ENCODE measurements at places on chromosomes 12 and 14. TPM values are rescaled to one million over a fixed set of nuclear protein-coding genes. Genes with fewer than 3 reads are reported as not detected.

GRCh38 chr14:64746298-64747250 is 42.4 kb downstream of the PLEKHG3 start:
- no peak for DNase-seq

GDF3 gene
- not detected for polyA plus RNA-seq

- no peak for DNase-seq
These were observed 386.3 kb upstream of the TBX3 start for GRCh38 chr12:115070313-115070712.

DNA sequence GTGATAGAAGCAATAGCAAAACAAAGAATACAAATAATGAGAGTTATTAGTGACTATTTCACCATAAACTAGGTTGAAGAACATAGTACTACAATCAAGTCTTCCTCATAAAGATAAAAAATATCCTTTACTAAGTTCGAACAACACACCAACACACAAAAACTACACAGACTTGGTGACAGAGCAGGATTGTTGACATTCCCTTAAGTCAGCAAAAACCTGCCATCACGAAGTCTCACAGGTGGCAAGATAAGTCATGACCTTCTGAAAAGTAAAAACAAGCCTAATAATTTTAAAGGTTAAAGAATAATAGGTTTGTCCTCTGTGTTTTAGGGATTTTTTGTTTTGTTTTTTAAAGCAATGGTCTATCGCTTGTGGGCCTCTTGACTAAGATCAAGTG is 173.0 kb downstream of the SEC23A start:
- DNase-seq = no peak

DNA sequence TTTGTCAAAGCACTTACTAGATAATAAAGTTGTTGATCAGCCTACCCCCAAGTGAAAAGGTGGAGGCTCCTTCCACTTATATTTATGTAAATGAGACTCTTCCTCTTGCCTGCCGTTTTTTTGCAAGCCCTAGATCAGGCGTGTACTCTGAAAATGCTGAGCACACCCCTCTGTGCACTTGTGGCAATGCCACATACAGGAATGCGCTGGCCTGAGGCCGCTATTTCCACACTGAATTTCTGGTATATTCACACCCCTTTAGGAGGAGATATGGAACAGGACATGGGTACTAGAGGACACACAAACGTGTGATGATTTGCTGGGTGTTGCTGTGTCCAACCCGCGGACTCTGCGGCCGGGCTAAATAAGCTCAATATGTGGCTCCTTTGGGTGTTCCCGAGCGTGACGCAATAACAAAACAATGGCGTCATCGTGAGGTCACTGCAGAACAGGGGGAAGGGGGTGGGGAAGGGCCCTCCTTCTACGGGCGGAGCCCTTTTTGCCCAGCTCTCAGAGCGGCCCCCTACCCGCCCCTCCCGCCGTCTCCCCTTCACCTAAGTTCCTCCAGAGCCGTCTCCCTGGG is 554 bp upstream of the TSPAN31 start:
- peak; percentile 92 for DNase-seq

SETD3 gene
- 10.0 TPM for polyA plus RNA-seq

- DNase-seq = peak; percentile 7
These were observed 673.9 kb downstream of the FLRT2 start for GRCh38 chr14:86203843-86204242.

SERPINA9 gene
- polyA plus RNA-seq = not detected

DNA sequence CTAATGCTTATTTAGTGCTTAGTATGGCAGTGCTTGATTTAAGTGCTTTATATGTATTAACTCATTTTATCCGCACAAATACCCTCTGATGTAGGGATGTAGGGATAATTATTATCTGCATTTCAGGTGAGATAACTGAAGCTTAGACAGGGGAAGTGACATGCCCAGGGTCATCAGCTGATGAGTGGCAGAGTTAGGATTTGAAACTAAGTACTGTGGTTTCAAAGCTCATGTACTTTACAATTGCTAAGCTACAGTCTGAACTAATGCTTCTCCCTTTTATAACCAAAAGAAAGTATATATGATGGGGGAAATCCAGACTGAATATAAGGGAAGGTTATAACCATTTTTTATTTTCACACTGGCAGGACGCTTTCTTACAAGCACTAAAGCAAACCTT is 229.6 kb upstream of the NAV3 start:
- no peak for DNase-seq

GRCh38 chr12:123934829-123935228 is 37.8 kb downstream of the CCDC92 start:
- no peak for DNase-seq

GRCh38 chr14:75831455-75831854 is 150.3 kb downstream of the TGFB3 start:
- DNase-seq = no peak

GRCh38 chr14:51317373-51317772 is 77.3 kb downstream of the TMX1 start:
- DNase-seq = no peak

SPSB2 gene
- 6.4 TPM for polyA plus RNA-seq

DNA sequence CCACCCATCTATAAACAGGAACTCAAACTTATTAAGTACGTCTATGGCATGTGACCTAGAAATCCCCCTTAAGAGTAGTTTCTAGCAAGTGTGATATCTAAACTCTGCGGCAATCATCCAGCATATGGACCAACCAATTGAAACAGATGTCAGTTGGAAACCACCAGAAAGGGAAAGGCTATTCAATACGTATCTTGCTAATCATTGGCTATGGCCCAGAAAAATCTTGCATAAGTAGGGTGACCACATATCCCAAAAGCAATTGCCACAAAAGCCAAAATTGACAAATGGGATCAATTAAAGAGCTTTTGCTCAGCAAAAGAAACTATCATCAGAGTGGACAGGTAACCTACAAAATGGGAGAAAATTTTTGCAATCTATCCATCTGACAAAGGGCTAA is 24.2 kb downstream of the SYNJ2BP start:
- DNase-seq = no peak

DNA sequence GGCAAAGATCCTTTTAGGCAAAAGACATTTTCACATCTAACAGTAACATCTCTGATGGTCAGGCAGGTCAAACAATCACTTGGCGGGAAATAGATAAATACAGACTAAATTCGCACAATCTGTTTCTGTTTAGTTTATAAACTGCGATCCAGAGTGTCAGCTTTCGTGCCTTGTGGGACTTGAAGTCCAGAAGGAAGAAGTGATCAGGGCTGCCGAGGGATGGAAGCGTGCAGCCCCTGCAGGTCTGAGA is 245 bp upstream of the BRMS1L start:
- DNase-seq = no peak

DNA sequence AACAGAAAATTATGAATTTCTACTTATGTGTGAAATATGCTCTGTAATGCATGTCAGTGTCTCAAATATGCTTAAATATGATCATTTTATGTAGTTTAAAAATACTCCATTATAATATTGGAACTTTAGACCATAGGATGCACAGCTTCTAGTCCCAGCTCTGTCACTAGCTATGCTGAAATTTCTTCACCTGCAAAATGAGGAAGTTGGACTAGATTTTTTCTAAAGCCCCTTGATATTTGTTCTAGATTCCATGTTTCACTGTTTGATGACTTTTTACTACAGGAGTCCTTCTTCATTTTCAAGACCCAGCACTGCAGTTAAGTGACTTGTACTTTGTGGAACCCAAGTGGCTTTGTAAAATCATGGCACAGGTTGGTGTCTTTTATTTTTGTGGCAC is 90.1 kb downstream of the LRRK2 start:
- peak; percentile 37 for DNase-seq

- no peak for DNase-seq
These were observed 449.4 kb upstream of the OR4E1 start for GRCh38 chr14:22122829-22123560.

DNA sequence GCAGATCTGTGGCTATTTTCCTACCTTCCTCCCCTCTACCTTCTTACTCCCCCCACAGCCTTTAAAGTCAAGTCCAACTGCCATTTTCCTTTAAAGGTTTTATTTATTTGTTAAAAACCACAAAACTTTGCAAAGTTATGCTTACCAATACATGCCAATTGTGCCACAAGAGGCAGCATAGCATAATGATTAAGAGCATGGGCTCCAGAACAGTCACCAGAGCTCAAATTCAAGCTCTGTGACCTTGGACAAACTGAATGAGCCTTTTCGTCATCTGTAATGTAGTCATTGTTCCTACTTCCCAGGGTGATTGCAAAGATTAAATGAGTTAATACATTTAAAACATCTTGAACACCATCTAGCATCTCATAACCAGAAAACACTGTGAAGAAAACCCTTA is 13.0 kb upstream of the FMNL3 start:
- DNase-seq = no peak

ZDHHC22 gene
- not detected for polyA plus RNA-seq

GRCh38 chr12:46900734-46901463 is 75.1 kb upstream of the SLC38A4 start:
- no peak for DNase-seq

GRCh38 chr12:100243137-100243536 is 23.7 kb downstream of the DEPDC4 start:
- DNase-seq = no peak

- DNase-seq = no peak
These were observed 300.5 kb downstream of the PRKD1 start for GRCh38 chr14:29627137-29627536.

GRCh38 chr14:63632932-63633514 is 8.6 kb downstream of the WDR89 start:
- DNase-seq = peak; percentile 58

ZFHX2 gene
- polyA plus RNA-seq = 0.21 TPM

SLC25A21 gene
- polyA plus RNA-seq = not detected

- no peak for DNase-seq
These were observed 4.5 kb upstream of the CORO1C start for GRCh38 chr12:108735855-108736254.

GRCh38 chr12:77102691-77103090 is 37.3 kb upstream of the E2F7 start:
- no peak for DNase-seq

GRCh38 chr12:50523772-50524171 is 19.0 kb downstream of the DIP2B start:
- DNase-seq = no peak

AQP6 gene
- not detected for polyA plus RNA-seq

GRCh38 chr12:81114226-81114625 is 36.3 kb downstream of the ACSS3 start:
- no peak for DNase-seq

GRCh38 chr12:18750085-18750484 is 12.2 kb downstream of the CAPZA3 start:
- DNase-seq = no peak

KRT73 gene
- 0.36 TPM for polyA plus RNA-seq

DNA sequence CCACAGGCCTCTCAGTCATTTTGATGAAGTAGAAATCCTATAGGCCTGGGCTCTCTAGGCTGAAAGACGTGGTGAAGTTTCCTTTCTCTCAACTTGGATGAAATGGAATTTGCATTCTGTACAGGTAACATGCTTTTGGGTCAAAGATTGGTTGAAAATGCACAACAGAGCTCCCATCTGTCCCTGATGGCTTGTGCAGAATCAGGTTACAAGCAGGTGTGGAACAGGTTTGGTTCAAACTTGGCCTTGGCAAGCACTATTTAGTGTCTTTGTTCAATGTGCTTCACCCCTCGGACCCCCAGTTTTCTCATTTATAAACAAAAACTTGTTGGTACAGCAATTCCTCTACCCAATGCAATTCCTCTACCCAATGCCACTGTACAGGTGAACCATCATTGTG is 1493.0 kb downstream of the AACS start:
- DNase-seq = no peak

GRCh38 chr12:49987625-49988303 is 15.0 kb downstream of the AQP6 start:
- no peak for DNase-seq

DNA sequence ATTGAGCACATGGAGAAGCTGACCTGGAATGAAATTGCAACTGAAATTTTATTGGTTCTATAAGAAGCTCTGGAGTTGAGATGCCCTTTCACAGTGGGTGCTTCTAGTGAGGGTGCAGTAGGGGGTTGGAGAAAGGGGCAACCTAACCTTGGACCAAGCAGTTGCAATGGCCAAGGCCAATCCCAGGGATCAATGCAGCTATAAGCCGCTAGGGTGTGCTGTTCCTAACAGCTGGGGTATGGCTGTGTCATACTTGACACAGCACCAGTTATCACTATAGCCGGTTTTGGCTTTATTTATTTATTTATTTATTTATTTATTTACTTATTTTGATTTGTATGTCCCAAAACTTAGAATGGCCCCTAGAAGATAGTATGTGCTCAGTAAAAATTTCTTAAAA is 505.9 kb downstream of the FLRT2 start:
- DNase-seq = no peak

GRCh38 chr12:121579190-121579791 is 1.5 kb downstream of the KDM2B start:
- DNase-seq = peak; percentile 59

DNA sequence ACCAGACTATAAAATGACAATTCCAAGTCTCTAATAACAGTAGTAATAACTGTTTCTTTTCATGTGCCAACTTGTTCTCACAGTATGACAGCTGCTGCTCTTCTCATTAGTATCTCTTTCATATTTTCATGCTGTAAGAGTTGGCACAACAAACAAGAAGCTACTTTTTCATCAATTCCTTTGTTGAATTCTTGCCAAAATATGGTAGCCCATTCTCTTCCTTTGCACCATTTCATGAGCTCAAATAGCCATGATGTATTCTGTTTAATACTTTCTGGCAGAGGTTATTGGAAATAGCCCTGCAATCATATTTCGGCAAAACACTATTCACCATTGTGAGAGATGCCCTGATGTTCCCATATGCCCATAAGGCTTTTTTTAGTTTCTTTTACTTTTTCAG is 1100.7 kb downstream of the TRHDE start:
- DNase-seq = no peak

RHEBL1 gene
- 6.1 TPM for polyA plus RNA-seq

GRCh38 chr12:8615206-8615605 is 2.5 kb upstream of the AICDA start:
- no peak for DNase-seq

Measured in B cell (primary cell).